ENCODE measurements at places on chromosomes 6 and 20.

DNA sequence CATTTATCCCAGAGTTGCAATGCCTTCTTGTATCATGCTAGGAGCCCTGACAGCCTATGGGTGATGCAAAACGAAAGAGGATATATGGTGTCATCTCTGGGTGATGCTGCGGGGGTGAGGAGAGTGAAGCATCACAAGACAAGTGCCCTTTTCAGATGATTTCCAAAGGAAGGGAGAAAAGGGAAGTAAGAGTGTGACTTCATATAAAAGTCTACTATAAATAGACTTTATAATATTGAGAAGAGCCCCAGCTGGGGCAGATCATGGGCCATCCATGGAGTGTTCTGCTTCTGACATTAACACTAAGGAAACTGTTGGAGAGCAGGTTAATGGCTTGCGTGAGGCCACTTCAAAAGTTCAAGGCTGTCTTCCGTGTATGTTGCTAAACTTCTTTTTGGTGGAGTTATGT lies 4.4 kb downstream of the CD83 start:
- no peak for DNase-seq

DNA sequence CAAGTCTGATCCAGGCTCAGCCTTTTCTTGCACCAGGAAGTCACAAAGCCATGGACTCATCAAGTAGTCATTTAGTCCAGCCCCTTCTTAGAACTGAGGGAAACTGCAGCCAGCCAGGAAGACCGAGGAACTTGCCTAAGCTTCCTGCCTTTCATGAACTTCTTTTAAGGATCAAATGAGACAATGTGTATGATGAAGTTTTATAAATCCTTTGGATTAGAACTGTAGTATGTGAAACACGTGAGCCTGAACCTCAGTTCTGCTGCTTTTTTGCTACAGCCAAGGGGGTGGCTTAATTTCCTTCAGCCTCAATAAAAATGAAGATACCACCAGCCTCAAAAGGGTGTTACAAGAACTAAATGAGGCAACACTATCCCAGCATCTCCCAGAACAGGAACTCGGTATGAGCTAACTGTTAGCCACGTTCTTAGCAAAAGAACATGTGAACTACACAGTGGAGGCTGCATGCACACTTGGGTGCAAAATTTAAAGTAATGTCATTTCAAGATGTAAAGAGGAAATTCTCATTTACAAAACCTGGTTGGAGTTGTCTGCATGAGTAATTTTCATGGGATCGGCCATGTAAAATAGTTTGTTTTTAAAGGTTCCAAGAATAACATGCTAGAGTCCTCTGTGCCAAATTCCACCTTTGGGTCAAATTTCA lies 76.0 kb upstream of the TBC1D7 start:
- no peak for DNase-seq

GRCh38 chr6:161013695-161014094 lies 22.1 kb downstream of the MAP3K4 start:
- DNase-seq: no peak

DNA sequence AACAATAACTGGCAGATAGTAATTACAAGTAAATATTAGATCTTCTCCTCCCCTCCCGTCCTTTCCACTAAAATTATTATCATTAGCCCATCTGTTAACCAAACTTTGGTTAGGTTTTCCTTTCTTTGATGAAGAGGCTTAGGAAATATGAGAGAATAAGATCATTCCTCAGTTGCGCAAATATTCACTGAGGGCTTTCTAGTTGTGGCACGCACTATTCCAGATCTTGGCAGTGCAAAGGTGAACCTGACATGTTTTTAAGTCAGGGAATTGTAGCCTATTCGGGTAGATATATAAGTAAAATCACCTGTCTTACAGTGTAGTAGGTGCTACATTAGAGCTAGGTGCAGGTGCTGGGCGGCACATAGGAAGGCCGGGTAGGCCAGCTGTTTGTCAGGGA lies 31.1 kb downstream of the RNF217 start:
- no peak for DNase-seq

DNA sequence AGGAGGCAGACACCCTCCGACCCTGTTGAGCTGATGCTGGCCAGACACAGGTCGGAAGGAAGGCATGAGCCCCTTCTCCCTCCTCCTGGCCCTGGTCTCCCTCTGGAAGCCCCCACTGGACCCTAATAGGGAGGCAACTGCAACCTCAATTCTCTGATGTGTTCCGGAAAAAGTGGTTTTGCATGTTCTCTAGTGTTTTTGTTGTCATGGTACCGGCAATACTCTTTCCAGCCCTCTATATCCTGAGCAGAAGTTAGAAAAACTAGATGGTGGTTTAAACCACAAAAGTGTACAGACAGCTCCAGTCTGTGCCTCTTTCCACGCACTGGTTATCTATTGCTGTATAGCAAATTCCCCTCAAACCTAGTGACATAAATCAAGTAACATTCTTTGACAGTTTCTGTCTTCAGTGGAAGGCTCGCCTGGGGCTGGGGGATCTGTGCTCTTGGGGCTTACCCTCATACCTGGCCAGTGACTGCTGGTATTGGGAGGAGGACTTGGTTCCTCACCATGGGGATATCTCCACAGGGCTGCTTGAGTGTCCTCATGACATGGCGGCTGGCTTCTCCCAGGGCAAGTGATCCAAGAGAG lies 37.0 kb downstream of the SYTL3 start:
- no peak for DNase-seq

GRCh38 chr6:107576852-107577251 lies 86.9 kb downstream of the SOBP start:
- DNase-seq: no peak

- no peak for DNase-seq
Measured at GRCh38 chr6:144195671-144196270, 45.5 kb downstream of the STX11 start.

GRCh38 chr6:7216941-7217621 lies 95.9 kb downstream of the SSR1 start:
- DNase-seq: no peak

- DNase-seq: no peak
Measured at GRCh38 chr6:141056945-141057625, 1075.6 kb upstream of the GJE1 start.

DNA sequence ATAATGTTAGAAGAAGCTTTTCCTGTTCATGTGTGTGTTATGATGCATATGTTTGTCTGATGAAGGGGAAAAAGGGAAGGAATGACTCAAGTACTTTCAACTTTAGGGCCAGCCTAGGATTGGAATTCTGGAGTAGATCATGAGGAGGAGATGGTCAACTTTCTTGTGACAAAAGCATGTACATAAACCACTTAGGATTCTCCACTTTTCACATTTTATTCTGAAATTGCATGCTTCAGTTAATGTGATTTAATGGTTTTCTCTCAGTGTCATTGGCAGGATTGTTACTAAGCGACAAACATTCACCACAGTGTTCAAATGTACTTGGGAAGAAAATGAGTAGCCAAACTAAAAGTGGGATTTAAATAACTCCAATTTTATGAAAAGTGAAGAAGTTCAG lies 80.1 kb downstream of the UTRN start:
- no peak for DNase-seq

All from stimulated activated CD8-positive, alpha-beta memory T cell treated with anti-CD3 and anti-CD28 coated beads, Interleukin-7, amount 100 ng/mL, for 24 hours (primary cell).